ENCODE measurements at places on chromosomes 11 and 22.

DNA sequence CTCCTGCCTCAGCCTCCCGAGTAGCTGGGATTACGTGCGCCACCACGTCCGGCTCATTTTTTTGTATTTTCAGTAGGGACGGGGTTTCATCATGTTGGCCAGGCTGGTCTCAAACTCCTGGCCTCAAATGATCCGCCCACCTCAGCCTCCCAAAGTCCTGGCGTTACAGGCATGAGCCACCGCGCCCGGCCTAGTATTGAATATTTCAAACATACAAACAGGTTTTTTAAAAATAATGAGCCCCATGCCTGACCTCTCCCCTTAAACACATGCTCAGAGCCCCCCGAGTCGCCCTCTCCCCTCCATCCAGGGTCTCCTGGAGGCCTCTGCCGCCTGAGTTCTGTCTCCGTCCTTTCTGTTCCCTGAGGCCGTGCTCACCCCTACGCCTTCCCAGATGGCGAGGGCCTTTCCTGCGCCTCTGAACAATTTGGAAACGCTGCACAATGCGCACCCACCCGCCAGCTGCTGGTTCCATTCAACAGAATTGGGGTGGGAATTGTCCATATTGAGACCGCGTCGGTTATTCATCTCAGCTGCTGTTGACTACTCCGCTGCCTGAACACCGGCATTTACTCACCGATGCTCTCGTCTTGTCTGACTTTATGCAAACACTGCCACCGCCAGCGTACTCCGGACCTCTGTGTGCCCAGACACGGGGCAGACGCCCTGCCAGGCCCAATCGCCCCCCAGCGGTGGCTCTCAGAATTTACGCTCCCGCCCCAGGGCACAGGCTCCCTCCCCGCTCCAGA, 13.6 kb upstream of the RNH1 start:
- no peak overlapping the region for H3K27ac ChIP-seq
- H3K36me3 ChIP-seq, result no peaks in the 10 kb centered on the region
- no peak for DNase-seq

DNA sequence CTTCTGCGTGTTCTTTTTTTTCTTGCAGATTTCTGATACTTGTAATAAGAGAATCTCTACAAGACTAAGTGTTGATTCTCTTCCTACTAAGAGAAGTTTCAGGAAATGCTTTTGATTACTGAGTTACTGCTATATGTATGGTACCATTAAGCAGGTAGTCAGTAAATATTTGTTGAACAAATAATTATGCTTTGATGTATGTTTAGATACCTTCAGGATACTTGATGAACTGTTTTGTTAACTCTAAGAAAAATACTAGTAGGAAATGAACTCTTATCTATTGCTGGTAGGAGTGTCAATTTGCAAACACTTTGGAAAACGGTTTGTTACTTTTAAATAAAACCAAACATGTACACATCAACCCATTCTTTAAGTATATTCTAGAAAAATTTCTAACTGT, 90.6 kb downstream of the TMEM135 start:
- no peak overlapping the region for H3K27ac ChIP-seq
- no peak overlapping the region for H3K4me3 ChIP-seq
- no peaks in the 10 kb centered on the region for H3K4me1 ChIP-seq
- DNase-seq, result no peak

DNA sequence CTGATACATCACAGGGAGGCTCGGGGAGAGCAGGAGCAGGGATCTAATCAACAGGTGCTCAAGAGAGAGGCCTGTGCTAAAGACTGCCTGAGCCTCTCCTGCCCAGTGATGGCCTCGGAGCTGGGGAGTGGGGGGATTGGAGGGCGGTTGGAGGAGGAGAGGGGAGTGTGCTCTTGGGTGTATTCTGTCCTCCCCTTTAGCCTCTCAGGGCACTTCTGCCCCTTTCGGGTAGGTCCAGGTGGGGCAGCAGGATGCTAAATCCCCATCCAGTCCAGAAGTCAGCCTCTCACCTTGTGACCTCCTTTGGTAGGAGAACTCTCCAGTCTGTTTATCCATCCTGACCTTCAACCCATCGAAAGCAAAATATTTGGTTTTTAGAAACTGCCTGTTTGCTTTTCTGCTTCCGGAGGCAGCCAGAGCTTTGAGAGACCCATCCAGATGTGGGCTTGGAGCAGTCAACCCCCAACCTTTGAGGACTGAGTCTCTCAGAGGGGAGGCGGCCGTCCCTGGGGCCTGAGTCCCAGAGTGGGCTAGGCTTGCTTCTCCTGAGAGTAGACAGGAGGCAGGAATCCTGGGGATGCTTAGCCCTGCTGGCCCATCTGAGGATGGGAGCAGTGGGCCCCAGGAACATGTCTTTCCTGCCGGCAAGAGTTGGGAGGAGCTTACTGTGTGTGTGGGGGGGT, 105.2 kb upstream of the SYT13 start:
- H3K27me3 ChIP-seq, result peaks cover 17% of the 10 kb centered on the region
- no peak for DNase-seq

DNA sequence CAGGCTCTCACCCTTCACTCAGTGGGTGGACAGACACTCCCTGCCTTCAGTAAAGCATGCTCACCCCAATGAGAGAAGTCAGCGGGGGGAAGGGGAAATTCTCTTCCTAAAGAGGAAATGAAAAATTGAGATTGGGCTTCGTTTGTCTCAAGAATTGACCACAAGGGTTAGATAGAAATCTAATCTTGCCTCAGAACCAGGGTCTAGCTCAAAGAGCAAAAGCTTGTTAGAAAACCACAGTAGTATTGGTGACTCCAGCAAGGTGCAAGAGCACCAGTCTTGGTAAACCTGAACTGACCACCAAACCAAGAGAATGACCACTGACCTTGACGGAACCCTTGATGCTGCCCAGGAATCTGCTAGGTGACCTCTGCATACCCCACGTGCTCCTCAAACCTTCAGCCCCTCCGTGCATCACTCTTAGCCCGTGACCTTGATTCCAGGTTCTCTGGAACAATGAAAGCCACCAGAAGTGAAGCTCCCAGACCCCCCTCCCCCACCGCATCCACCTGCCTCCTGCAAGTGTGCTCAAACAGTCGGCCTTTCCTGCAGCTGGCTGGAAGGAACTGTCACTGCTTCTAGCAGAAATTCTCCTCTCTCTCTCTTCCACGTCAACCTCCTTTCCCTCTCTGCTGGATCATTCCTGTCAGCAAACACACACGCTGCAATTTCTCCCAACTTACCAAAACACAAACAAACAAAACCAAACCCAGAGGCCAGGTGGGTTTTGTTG, 3.1 kb upstream of the TMA7B start:
- peak overlapping the region; percentile 78 for H3K27ac ChIP-seq
- DNase-seq, result peak; percentile 80
- peaks cover 42% of the 10 kb centered on the region for H3K4me1 ChIP-seq
- H3K36me3 ChIP-seq, result peaks cover 81% of the 10 kb centered on the region
- H3K4me3 ChIP-seq, result no peak overlapping the region

DNA sequence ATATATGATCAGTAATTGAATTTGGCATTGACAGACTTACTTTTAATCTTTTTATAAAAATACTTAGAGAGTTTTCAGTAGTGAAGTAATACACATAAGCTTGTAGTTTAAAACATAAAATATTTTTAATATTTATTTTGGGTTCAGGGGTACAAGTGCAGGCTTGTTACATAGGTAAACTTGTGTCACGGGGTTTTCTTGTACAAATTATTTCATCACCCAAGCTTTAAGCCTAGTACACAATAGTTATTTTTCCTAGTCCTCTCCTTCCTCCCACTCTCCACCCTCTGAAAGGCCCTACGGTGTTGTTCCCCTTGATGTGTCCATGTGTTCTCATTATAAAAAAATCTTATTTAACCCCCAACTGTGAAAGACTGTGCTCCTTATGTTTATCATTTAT, 1397.8 kb upstream of the RAG2 start:
- no peak for DNase-seq
- no peak overlapping the region for H3K4me3 ChIP-seq
- no peaks in the 10 kb centered on the region for H3K36me3 ChIP-seq
- H3K4me1 ChIP-seq, result no peaks in the 10 kb centered on the region

- no peak overlapping the region for H3K4me3 ChIP-seq
- H3K27ac ChIP-seq, result no peak overlapping the region
These were observed 12.8 kb downstream of the PNPLA5 start for GRCh38 chr22:43878831-43879550.

GRCh38 chr11:68994894-68995285, 14.1 kb upstream of the MRGPRD start:
- no peak for DNase-seq
- H3K27me3 ChIP-seq, result no peaks in the 10 kb centered on the region
- no peak overlapping the region for H3K27ac ChIP-seq
- peaks cover 7% of the 10 kb centered on the region for H3K4me1 ChIP-seq
- no peak overlapping the region for H3K4me3 ChIP-seq

DNA sequence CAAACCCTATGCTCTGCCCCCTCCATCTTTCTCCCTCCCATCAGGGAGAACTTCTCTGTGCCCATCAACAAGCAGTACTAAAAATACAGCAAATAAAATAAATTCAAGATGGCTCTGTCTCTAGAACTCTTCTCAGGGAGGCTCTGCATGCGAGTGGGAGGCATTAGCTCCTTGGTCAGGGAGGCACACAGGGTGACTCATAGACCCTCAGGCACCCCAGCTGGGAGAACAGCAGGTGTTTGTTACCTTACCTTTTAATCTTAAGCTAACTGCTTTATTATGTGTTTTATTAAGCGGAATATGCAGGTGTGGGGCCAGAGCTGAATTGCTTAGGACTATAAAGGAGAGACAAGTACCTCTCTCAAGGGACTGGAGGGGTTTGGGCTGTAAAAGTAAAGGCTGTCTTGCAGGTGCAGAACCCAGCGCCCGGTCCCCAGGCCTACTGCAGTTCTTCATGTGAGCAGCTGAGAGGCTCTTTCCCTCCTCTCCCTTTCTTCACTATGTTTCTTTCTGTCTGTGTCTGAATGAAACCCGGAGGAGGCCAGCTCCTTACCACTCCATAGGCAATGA, 20.8 kb downstream of the CSNK2A3 start:
- H3K4me3 ChIP-seq, result no peak overlapping the region
- DNase-seq, result no peak
- no peaks in the 10 kb centered on the region for H3K4me1 ChIP-seq
- H3K27me3 ChIP-seq, result peaks cover 15% of the 10 kb centered on the region
- no peaks in the 10 kb centered on the region for H3K36me3 ChIP-seq

GRCh38 chr11:79314906-79315689, 125.7 kb downstream of the TENM4 start:
- DNase-seq, result peak; percentile 15
- H3K4me1 ChIP-seq, result no peaks in the 10 kb centered on the region
- no peak overlapping the region for H3K27ac ChIP-seq
- no peak overlapping the region for H3K4me3 ChIP-seq

DNA sequence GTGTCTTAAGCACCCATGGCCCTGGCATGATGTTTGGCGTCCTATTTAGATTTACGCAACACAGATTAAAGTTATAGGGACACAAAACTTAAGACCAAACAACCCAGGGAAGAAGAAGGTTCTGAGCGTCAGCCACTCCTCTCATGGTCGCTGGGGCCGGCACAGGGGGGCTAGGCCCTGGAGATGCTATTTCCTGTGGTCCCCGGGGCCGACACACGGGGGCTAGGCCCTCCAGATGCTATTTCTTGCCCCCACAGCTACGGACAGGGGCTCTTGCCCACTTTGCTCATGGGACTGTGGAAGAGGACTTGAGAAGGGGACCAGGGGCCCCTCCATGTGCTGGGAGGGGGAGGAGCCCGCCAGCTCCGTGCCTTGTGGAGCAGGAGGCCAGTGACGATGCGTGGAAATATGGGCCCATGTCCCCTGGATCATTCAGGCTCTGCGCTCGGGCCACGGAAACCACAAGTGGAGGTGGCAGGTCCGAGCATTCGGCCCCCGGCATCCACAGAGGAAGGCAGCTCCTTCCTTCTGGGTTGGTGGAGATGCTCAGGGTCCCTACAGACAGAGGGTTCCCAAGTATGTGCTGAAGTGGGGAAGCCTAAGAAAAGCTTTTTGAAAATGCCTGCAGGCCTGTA, 711.1 kb downstream of the BRD1 start:
- H3K4me1 ChIP-seq, result no peaks in the 10 kb centered on the region
- no peak overlapping the region for H3K27ac ChIP-seq
- no peaks in the 10 kb centered on the region for H3K36me3 ChIP-seq
- DNase-seq, result no peak

- no peak overlapping the region for H3K4me3 ChIP-seq
- no peaks in the 10 kb centered on the region for H3K4me1 ChIP-seq
- no peak overlapping the region for H3K27ac ChIP-seq
- no peaks in the 10 kb centered on the region for H3K27me3 ChIP-seq
- no peaks in the 10 kb centered on the region for H3K36me3 ChIP-seq
These were observed 15.7 kb upstream of the SYT8 start for GRCh38 chr11:1819074-1819473.

- H3K27me3 ChIP-seq, result peaks cover 15% of the 10 kb centered on the region
- H3K27ac ChIP-seq, result no peak overlapping the region
- peaks cover 28% of the 10 kb centered on the region for H3K4me1 ChIP-seq
- no peak overlapping the region for H3K4me3 ChIP-seq
- peak; percentile 64 for DNase-seq
- H3K36me3 ChIP-seq, result no peaks in the 10 kb centered on the region
These were observed 1.4 kb upstream of the MAPK11 start for GRCh38 chr22:50271519-50271970.

GRCh38 chr11:109308551-109308950, 113.4 kb upstream of the C11orf87 start:
- H3K4me3 ChIP-seq, result no peak overlapping the region
- H3K4me1 ChIP-seq, result no peaks in the 10 kb centered on the region
- no peaks in the 10 kb centered on the region for H3K27me3 ChIP-seq
- DNase-seq, result no peak
- no peak overlapping the region for H3K27ac ChIP-seq

GRCh38 chr11:121901886-121902285, 214.1 kb downstream of the BLID start:
- H3K27me3 ChIP-seq, result no peaks in the 10 kb centered on the region
- no peaks in the 10 kb centered on the region for H3K36me3 ChIP-seq
- no peaks in the 10 kb centered on the region for H3K4me1 ChIP-seq
- H3K27ac ChIP-seq, result no peak overlapping the region
- no peak for DNase-seq

- no peak overlapping the region for H3K4me3 ChIP-seq
- H3K36me3 ChIP-seq, result no peaks in the 10 kb centered on the region
- no peaks in the 10 kb centered on the region for H3K4me1 ChIP-seq
- H3K27ac ChIP-seq, result no peak overlapping the region
- DNase-seq, result no peak
- H3K27me3 ChIP-seq, result peaks cover under 1% of the 10 kb centered on the region
These were observed 11.1 kb upstream of the OR56B4 start for GRCh38 chr11:6096417-6096816.

- no peaks in the 10 kb centered on the region for H3K36me3 ChIP-seq
- H3K4me3 ChIP-seq, result no peak overlapping the region
- H3K27ac ChIP-seq, result no peak overlapping the region
- no peaks in the 10 kb centered on the region for H3K4me1 ChIP-seq
These were observed 587.7 kb downstream of the OPCML start for GRCh38 chr11:132944569-132944944.

Measured in DND-41 (cell line).